ENCODE measurements at places on chromosomes 3 and 15. TPM values are rescaled to one million over a fixed set of nuclear protein-coding genes. Genes with fewer than 3 reads are reported as not detected.

Gene HEG1
- 13.0 TPM for total RNA-seq

Gene DNAH12
- total RNA-seq: 0.08 TPM

Gene CAND2
- total RNA-seq: 1.1 TPM

Gene LMAN1L
- not detected for total RNA-seq

Gene GOLGA8N
- 3.7 TPM for total RNA-seq

Gene SMAD6
- total RNA-seq: 1.2 TPM

Gene SST
- total RNA-seq: not detected

Gene CP
- total RNA-seq: 4.5 TPM

Gene SYNPR
- total RNA-seq: not detected

Gene PPP4R2
- total RNA-seq: 44.5 TPM

Gene VWA5B2
- total RNA-seq: not detected

Gene ACKR2
- 1.1 TPM for total RNA-seq

Gene COL6A5
- 0.16 TPM for total RNA-seq

Gene SOX2
- total RNA-seq: 16.0 TPM

Gene POLQ
- 4.7 TPM for total RNA-seq

Gene CCDC54
- total RNA-seq: not detected

Gene RARRES1
- 14.9 TPM for total RNA-seq

Gene ZBTB47
- 3.7 TPM for total RNA-seq

Gene SPPL2A
- 52.8 TPM for total RNA-seq

Gene ILDR1
- total RNA-seq: 6.3 TPM

Gene TRIM42
- not detected for total RNA-seq

Gene EXD1
- not detected for total RNA-seq

Gene SAMD7
- total RNA-seq: not detected

Gene FANCD2OS
- not detected for total RNA-seq

Gene SOX14
- not detected for total RNA-seq

Gene SCAANT1
- total RNA-seq: not detected

Gene LNP1
- total RNA-seq: 0.64 TPM

Gene BSN
- total RNA-seq: 0.08 TPM

Gene CD200R1
- 2.9 TPM for total RNA-seq

Gene NDN
- total RNA-seq: 17.3 TPM

Gene CHRD
- 0.84 TPM for total RNA-seq

Data from esophagus mucosa (tissue), 1 donor.